ENCODE measurements at places on chromosomes 2 and 18. TPM values are rescaled to one million over a fixed set of nuclear protein-coding genes. Genes with fewer than 3 reads are reported as not detected.
A peak's percentile ranks its signal among the peaks of the same experiment; 100 is the strongest.

DNA sequence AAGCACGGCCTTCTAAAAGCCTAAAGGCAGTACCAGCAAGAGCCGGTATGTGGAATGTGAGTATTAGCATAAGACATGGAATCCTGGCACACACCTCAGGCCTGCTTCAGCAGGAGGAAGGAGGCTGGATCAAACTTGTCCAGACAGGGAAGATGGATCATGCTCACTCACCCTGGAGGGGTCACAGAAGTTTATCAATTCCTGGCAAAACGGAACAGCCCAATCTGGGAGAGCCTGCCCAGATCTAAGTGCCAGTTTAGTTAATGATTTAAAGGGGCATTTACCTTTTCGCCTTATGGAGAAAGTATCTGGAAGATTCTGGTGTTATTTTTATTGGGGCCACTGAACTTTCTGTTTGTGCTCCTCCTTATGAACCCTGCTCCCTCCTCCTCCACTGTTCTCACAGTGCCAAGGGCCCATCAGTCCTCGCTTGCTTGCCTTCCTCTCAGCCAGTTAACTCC lies 58.3 kb upstream of the NFE2L2 start:
- H3K27ac ChIP-seq, result peak overlapping the region; percentile 64
- no peaks in the 10 kb centered on the region for H3K27me3 ChIP-seq
- H3K4me1 ChIP-seq, result peaks cover 2% of the 10 kb centered on the region
- H3K36me3 ChIP-seq, result no peaks in the 10 kb centered on the region

- no peak overlapping the region for H3K4me3 ChIP-seq
- no peaks in the 10 kb centered on the region for H3K36me3 ChIP-seq
- no peaks in the 10 kb centered on the region for H3K27me3 ChIP-seq
- DNase-seq, result no peak
- no peak overlapping the region for H3K27ac ChIP-seq
- peaks cover 5% of the 10 kb centered on the region for H3K4me1 ChIP-seq
These were observed 69.8 kb downstream of the CERS6 start for GRCh38 chr2:168525716-168526446.

Gene NIFK
- total RNA-seq, result 40.4 TPM

Gene FOXI3
- total RNA-seq, result not detected

Gene TEX44
- total RNA-seq, result not detected

- no peak overlapping the region for H3K4me3 ChIP-seq
- peak; percentile 45 for DNase-seq
- H3K27me3 ChIP-seq, result no peaks in the 10 kb centered on the region
- H3K27ac ChIP-seq, result no peak overlapping the region
- peaks cover 14% of the 10 kb centered on the region for H3K4me1 ChIP-seq
These were observed 29.4 kb downstream of the ZFP36L2 start for GRCh38 chr2:43196768-43197587.

Gene TMEM150A
- 23.1 TPM for total RNA-seq

DNA sequence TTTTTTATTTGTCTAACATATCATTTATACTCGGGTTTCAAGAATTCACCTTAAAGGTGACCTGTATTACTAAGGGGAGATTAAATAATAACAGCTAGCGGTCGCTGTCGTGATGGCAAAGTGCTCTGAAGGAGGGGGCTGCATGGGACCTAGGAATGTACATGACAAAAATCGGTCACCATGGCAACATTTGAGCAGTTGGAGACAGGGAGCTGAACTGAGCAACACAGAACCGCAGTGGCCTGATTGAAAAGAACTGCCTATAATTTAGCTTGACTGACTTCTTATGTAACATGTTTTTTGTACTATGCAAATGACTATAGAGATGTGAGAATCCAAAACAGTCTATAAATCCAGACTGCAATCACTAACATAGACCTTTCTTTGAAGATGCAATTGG lies 34.3 kb upstream of the EPHA4 start:
- H3K27me3 ChIP-seq, result no peaks in the 10 kb centered on the region
- H3K27ac ChIP-seq, result no peak overlapping the region
- no peak for DNase-seq
- no peak overlapping the region for H3K4me3 ChIP-seq
- H3K36me3 ChIP-seq, result no peaks in the 10 kb centered on the region

DNA sequence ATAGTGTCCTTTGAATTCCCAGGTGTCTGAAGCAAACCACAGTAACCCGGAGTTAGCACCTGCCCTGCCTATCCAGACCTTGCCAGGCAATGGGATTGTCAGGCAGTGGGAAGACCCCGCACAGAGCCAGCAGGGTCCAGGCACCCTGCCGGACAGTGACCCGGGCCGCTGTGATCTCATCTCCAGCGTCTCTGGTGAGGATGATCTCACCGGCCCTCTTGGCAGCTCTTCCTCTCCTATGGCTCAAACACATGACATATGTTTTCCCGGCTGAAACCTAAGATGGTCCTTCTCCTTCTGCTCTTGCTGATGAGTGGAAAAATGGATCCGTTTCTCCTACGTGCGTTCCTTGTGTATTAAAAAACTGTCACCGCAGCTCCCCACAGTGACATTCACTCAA lies 75.1 kb downstream of the ACOXL start:
- no peaks in the 10 kb centered on the region for H3K36me3 ChIP-seq
- no peaks in the 10 kb centered on the region for H3K4me1 ChIP-seq
- no peaks in the 10 kb centered on the region for H3K27me3 ChIP-seq
- H3K27ac ChIP-seq, result no peak overlapping the region
- H3K4me3 ChIP-seq, result no peak overlapping the region

Gene TSPYL6
- total RNA-seq, result not detected

DNA sequence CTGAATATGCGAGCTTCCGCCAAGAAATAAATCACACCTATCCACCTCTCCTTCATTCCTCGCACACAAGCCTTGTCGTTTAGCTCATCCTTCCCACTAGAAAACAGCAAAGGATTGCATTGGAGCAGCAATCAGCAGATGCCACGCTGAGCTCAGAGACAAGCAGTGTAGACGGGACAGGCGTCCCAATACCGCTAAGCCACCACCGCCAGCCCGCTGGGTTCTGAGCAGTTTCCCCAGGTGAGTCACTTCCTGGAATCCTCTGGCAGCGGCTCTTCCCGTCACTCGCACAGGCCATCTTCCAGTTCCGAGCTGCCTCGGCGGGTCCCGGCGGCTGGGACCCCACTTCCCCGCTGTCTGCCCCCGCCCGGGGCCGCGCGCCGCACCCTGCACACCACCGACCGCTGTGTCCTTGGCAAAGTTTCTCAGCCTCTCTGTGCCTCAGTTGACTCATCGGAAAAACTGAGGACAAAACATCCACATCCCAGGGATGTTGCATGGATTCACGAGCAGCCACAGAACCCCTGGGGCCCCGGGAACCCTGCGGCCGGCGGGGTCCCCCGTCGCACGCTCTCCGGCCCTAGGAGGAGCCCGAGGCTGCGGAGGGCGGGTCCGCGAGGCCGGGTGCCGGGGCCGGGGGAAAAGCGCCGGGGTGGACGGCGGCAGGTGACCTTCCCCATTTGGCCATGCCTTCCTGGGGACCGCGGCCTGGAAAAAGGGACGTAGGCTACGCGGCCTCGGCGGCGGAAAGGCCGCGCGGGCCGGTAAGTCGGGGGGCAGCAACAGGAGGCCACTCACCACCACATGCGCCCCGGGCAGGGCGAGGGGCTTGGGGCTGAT lies 573 bp downstream of the KDSR start:
- DNase-seq, result peak; percentile 55
- peak overlapping the region; percentile 91 for H3K27ac ChIP-seq
- H3K4me3 ChIP-seq, result peak overlapping the region; percentile 99
- H3K4me1 ChIP-seq, result peaks cover 3% of the 10 kb centered on the region
- H3K36me3 ChIP-seq, result no peaks in the 10 kb centered on the region

Gene FBXO36
- 5.4 TPM for total RNA-seq

Data from kidney (tissue), 22 donors.